ENCODE measurements at places on chromosomes 6 and 20.

GRCh38 chr6:126873351-126873750 lies 245.1 kb upstream of the RSPO3 start:
- DNase-seq = no peak

- peak; percentile 92 for DNase-seq
These were observed 143.7 kb upstream of the PTPN1 start for GRCh38 chr20:50366270-50367103.

- no peak for DNase-seq
These were observed 700.8 kb downstream of the RFPL4B start for GRCh38 chr6:113047932-113048331.

DNA sequence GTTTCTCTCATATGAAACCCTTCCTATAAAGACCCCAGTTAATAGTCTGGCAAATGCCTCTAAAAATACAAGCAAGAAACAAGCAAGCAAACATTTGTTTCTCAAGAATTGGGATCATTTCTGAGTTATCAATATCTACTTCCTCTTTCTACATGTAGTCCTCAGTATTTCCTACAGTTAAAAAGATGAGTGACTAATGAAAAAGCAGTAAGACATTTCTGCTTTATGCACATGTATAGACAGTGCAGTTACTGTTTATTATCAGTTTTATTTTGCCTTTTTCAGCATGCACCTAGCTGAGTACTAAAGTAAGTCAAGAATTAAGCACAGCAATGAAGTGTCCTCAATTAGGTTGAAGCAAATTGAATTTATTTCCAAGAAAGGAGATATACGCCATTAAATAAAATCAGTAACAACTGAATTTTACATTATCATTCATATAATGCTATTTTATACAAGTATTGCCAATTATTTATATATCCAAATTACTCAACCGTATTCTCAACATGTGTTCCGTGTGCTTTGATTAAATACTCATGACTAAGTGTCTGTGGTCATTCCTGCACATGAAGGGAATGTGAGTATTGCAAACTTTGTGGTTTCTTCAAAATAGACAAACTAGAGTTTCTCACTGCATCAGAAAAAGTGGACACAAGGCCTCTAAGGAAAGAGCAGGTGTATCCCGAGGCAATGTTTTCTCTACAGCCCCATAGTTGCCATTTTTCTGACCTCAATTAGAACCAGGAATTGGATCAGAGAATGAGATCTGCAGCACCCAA lies 159.3 kb upstream of the MARCKS start:
- DNase-seq = peak; percentile 68

DNA sequence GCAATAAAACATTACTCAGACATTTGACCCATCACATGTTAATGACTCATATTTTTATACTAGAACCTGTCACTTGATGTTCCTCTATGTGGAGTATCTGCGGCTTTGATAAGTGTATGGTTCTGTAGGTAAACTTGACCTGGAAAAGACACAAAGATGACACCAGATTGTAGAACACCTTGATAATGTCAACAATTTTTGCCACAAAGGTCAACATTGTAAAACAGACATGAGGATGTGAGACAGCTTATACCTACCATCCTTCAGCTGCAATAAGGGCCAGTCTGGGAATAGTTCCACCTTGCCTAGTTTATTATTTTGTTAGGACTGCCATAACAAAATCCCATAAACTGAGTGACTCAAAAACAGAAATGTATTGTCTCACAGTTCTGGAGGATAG lies 202.4 kb downstream of the LMBRD1 start:
- no peak for DNase-seq

- no peak for DNase-seq
These were observed 126.5 kb upstream of the AFDN start for GRCh38 chr6:167700199-167700598.

GRCh38 chr6:148323344-148323743 lies 19.3 kb upstream of the SASH1 start:
- peak; percentile 38 for DNase-seq

DNA sequence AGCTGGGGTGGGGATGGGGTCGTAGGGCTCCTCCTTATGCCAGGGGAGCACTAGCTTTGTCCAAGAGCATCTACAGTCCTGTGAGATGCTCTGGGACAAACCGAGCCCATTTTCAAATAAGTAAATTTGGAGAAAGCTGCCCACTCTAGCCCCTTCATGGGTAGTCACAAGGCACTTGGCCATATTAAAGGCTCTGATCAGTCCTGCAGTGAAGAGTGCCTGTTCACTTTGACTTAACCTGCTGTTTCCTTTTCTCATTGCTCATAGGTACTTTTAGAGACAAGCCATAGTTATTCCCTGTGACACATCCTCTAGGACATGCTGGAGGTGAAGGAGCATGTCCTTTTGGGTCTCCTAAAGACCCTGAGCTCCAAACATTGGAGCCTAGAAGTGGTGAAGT lies 38.4 kb downstream of the FAM110A start:
- no peak for DNase-seq

GRCh38 chr6:2434116-2434515 lies 188.7 kb upstream of the GMDS start:
- DNase-seq = no peak

- DNase-seq = no peak
These were observed 70.2 kb downstream of the BMP2 start for GRCh38 chr20:6837730-6838129.

DNA sequence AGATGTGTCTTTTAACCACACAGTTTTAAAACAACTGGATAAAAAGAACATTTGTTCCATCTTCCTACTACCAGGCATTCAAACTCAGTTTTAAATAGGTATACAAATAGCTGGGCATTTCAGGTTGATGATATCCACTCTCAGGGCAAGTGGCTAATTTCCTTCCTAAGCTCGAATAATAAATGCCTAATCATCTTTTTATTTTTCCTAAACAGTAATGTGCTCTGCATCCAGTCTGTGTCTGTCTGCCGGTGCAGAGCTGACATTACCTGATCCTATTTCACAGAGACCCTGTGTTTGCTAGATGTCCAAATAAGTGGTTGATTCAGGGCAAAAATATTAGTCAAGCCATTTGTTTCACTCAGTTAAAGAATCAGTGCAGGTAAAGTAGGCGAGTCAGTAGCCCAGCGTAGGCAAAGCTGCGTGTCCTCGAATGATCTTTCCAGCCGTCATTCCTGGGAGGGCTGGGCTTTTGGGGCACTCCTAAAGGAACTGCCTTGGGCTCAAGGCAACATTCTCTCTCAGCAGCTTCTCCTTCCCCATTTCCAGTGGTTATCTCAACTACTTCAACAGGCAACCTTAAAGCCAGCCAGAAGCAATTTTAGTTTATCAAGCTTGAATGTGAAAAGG lies 74.2 kb upstream of the BMP2 start:
- no peak for DNase-seq

DNA sequence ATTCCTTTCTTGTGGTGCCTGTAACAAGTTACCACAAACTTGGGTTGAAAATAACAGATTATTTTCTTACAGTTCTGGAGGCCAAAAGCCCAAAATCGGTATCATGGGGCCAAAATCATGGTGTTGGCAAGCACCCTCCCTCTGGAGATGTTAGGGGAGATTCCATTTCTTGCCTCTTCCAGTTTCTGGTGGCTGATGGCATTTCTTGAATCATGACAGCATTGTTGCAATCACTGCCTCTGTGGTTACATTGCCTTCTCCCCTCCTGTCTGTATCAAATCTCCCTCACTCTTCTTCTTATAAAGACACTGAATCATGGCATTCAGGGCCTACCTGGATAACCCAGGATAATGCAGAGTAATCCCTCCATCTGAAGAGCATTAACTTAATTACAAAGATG lies 17.9 kb upstream of the TENT5A start:
- no peak for DNase-seq

- no peak for DNase-seq
These were observed 4.4 kb upstream of the STX16 start for GRCh38 chr20:58646703-58647102.

- no peak for DNase-seq
These were observed 41.1 kb upstream of the NKX2-2 start for GRCh38 chr20:21554985-21555384.

DNA sequence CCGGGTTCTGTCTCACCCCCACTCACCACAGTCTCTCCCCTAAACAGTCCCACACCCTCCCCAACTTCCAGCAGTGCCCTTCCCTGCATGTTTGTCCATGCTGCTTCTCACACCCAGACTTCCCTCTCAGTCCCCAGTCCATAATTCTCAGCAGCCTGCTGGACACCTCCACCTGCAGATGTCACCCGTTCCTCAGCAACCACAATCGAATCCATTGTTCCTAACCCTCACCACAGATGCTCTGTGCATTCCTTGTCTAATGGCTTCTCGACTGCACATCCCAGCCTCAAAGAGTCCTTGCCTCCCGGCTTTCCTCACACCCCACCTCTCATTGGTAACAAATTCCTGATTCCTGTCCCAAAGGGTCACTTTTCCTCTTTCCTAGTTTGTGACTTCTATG lies 55.6 kb downstream of the GOPC start:
- DNase-seq = no peak

GRCh38 chr20:17936761-17937732 lies 31.5 kb downstream of the SNX5 start:
- peak; percentile 46 for DNase-seq

- DNase-seq = no peak
These were observed 229.4 kb downstream of the ANKRD60 start for GRCh38 chr20:57998981-57999464.

DNA sequence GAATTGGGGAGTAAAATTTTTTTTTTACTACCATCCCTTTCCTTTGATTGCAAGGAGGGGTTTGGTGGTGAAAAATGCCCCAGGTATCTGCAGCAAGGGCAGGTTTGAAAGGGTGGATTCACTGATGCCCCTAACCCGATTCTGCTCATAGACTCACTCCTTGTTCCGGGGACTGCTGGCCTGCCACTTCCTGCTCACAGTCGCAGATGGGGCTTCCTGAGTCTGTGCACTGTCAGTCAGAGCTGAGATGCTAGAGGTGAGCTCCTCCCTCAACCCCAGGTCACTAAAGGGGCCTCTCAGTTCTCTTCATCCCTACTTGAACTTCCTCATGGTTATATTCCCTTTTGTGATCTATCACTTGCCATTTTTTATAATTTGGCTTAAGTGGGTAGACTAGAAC lies 357.9 kb downstream of the FARS2 start:
- DNase-seq = no peak

- DNase-seq = no peak
These were observed 898.0 kb upstream of the EYS start for GRCh38 chr6:66605011-66605410.

DNA sequence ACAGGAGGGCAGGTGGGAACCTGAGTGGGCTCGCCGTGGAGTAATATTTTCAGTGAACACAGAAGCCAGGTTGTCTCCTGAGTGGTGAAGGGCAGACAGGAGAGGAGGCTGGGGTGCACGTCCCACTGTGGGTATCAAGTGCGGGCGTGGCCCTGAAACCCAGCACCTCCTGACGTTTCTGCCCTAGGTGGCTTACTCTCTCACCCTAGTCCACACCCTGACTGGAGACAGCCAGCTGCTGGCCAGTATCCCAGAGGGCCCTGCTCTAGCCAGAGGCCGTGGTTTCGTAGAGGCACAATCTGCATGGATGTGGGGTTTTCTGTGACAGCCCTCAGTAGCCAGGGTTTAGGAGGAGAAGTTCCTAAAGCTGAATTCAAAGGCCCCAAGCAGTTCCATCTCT lies 86.7 kb downstream of the TRERF1 start:
- DNase-seq = no peak

GRCh38 chr6:44653761-44654218 lies 266.3 kb downstream of the CDC5L start:
- DNase-seq = no peak

DNA sequence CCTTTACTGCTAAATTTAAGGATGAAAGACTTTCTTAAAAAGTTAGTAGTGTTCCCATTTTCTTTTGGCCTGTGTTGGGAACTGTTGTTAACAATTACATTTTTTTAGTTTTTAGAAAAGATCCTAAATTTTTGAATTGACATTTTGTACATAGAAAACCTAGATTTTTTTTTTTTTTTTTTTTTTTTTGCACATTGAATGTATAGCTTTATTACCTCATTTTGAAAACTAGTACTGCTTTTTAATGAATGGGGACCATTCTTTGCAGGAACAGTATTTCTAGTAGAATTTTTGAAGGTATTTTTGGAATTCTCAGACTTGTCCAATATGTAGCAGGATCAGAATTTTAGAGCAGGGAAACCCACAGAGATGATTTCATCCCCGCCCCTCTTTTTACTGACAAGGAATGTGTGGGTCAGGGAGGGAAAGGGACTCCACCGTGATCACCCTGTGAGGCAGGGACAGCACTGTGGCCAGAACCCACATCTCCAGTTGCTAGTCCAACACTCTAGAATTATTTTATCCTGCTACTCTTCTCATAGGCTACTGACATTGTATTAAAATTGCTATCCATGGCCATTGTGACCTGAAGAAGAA lies 154.4 kb upstream of the SUPT3H start:
- DNase-seq = no peak

GRCh38 chr6:21201187-21201586 lies 392.4 kb upstream of the SOX4 start:
- no peak for DNase-seq

DNA sequence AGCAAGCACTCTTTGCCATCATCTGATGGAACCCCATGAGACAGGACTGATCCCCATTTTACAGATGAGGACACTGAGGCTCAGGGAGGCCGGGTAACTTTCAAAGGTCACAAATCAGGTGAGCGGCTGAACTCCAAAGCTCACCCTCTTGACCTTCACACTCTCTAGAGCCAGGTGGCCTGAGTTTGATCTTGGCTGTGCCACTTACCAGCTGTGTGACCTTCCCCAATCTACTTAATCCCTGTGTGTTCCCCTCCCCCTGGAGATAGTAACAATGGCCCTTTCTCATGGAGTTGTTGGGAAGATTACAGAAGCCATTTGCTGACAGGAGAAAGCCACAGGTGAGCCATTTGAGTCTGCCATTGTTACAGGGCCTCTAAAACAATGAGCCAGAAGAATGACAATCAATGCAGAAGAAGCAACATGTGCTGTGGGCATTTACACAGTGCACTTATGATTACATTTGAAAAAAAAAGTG lies 34.5 kb downstream of the BMP7 start:
- no peak for DNase-seq

DNA sequence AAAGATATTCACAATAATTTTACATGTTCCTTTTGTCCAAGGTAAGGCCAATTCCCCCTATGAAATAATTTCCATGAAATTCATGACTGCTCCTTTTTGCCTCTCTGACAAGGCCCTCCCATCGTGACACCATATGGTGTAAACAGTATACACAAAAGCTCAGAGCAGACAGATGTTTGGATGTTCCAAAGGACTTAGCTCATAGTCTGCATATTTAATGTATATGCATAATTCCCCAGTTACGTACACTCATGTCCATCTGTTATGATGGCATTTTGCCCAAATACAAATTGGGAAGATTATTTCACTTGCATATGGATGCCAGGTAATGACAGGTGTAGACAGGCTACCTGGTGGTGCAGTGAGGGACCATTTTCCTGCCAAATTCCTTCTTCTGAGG lies 376.5 kb downstream of the KHDRBS2 start:
- DNase-seq = no peak

DNA sequence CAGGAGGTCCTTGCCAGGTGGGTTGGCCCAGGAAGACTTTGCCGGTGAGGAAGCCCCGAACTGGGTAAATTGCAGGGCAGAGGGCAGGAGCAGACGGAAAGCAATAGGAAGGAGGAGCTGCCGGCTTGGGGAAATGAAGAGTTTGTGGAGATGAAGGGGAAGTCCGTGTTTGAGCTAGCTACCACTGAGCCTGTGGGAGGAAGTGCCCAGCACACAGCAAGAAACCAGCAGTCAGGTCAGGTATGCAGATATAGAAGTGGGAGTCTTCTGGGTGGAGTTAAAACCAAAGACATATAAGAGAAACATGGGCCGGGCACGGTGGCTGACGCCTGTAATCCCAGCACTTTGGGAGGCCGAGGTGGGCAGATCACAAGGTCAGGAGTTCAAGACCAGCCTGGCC lies 34.7 kb downstream of the CD24 start:
- DNase-seq = no peak

Data from cardiac fibroblast (primary cell).